ENCODE measurements at places on chromosomes 5 and 9.
A peak's percentile ranks its signal among the peaks of the same experiment; 100 is the strongest.

GRCh38 chr5:60916646-60917045 lies 28.2 kb downstream of the ERCC8 start:
- peak; percentile 17 for DNase-seq

DNA sequence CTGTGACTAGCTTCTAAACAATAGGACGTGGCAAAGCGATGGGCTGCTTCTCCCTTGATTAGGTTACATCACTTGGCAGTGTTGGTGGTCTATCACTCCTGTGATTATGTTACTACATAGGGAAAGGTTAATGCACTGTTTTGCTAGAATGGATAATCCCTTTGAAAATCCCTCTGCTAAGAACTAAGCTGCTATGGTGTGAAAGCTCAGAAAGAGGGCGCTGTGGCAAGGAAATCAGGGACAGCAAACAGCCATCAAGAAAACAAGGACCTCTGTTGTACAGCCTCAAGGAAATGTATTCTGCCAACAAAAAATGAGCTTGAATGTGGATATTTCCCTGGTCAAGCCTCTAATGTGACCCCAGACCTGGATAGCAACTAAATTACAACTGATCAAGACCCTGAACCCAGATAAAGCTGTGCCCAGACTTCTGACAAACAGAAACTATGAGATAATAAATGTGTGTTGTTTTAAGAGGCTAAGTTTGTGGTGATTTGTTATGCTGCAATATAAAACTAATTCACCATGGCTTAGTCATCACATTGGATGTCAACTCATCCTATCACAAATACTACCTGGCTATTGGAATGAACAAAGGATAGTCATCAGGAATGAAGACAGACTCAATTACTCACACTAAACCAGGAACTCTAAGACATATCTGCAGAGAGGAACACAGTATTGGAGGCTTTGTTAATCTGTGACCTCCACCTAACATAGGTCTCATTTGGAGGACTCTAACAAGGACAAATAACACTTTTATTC lies 1215.9 kb downstream of the EFNA5 start:
- peak; percentile 4 for DNase-seq

DNA sequence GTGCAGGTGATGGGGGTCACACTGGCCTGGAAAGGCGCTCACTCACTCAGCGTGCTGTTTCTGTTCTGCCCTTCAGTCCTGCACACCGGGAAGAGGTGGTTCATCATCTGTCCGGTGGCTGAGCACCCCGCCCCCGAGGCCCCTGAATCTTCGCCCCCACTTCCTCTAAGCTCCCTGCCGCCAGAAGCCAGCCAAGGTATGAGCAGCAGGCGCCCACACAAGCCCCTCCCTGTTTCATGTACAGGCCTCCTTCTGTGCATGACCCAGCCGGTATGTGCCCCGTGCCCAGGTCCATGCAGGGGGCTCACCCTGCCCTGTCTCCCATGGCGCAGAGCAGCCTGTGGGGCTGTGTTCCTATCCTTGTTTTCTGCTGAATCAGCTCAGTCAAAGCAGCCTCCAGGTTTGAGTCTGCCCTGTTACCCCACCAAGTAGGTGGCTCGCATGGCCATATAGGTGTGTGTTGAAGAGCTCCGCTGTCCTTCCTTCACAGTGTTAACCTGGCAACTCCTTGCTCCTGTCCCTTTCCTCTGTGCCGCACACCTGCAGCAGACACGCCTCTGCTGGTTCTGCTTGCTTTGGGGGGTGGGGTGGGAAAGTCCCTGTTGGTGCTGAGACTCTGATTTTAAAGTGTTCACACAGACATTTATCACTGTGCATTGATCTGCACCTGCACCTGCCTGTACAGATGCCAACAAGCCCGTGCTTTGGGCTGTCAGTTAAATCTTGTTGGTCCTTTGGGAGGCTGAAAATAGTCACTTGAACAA lies 84.8 kb downstream of the WNK2 start:
- no peak for DNase-seq

DNA sequence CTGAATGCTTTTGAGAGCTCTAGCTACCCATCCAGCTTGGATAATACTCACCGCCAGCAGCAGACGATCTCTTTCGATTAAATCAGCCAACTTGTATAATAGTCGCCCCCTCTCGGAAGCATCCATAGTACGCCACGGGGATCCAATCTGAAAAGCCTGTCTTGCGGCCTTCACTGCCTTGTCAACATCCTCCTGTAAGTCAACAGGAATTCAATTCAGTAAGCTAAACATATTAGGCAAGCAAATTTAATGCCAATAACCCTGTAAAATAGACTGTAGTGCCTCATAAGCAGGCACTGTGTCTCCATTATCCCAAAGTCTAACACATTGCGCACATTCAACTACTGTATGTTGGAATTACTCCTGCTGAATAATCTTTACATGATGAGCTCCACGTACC lies 22.0 kb downstream of the ALDH1A1 start:
- DNase-seq, result no peak

DNA sequence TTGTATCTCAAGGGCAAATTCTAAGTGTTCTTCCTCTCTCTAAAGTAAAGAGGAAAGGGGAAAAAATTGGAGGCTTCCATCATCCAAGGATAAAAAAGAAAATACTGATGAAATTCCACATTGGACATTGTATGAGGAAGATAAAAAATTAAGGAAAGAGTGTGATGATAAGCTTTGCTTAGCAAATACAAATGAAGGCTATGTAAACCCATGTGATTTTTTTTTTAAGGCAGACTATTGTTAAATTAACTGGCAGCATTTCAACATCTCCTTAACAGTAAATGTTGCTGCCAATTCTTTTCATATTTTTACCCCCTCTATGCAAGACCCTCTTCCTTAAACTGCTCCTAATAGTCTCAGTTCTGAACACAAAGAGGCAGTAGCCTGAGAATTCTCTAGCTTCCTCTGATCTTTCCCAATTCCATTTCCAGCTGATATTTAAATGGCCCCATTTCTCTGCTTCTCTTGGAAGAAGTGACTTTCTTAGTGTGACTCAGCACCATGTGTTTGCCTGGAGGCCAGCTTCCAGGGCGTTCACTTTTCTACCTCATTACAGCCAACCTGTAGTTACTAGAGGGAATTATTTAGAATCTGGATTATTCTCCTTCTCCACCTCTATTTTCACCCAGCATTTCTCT lies 159.7 kb downstream of the TLE1 start:
- DNase-seq, result no peak

DNA sequence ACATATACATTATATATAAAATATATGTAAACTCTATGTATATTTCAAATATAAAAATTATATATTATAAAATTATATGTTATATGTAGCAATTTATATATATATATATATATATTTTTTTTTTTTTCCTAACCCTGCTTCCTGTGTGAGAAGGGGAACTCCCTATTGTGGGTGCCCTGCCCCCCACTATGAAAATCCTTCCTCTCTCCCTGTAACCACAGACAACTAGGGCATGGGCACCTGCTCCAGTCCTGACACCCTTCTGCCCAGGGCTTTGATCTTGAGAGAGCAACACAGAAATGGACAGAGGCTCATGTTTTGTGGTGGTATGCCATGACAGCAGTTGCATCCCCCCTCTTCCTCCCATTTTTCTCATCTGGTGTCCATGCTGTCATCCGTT lies 148.7 kb upstream of the IL12B start:
- DNase-seq, result no peak

DNA sequence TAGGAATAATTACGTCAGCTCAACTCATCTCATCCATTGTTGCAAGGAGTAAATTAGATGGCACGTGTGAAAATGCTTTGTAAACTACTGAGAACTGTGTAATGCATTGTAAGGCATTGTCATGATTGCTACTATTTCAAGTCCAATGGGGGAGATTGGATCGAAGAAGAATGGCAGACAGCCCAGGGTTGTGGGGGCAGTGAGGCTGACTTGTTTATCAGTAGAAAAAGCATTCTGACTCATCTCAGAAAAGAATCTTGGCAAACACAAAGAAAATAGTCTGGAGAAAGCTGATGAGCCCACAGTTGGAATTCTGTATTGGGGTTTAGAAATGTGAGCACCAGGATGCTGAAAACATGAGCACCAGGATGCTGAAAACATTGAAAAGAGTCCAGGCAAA lies 28.0 kb upstream of the DAP start:
- peak; percentile 74 for DNase-seq

GRCh38 chr9:84397151-84397728 lies 56.7 kb upstream of the SLC28A3 start:
- DNase-seq, result peak; percentile 41

DNA sequence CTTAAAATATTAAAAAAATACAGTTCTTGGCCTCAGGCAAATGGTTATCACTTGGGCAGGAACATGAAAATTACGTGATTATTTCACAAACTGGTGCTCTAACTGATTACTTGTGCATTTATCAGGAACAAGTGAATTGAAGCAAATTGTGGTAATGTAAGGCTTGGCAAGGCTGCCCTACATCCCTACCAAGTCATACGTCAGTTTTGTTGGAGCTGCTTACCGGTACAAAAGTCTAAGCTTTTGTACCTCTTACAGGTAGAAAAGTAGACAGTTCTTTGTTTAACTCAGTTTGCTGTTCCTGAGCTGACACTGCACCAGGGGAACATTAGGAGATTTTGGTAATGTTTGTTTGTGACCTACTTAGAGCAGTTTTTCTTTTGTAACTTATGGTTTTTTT lies 2.2 kb downstream of the G3BP1 start:
- no peak for DNase-seq

All from fibroblast of skin of left quadriceps (primary cell).